Glutamatergic neuron (in vitro differentiated cells): ENCODE measurements at places on chromosomes 6 and 20. TPM values are rescaled to one million over a fixed set of nuclear protein-coding genes. Genes with fewer than 3 reads are reported as not detected.

GRCh38 chr6:38831865-38832264 lies 116.8 kb downstream of the DNAH8 start:
- DNase-seq: no peak

- no peak for DNase-seq
Measured at GRCh38 chr6:70838907-70839285, 118.0 kb downstream of the B3GAT2 start.

DNA sequence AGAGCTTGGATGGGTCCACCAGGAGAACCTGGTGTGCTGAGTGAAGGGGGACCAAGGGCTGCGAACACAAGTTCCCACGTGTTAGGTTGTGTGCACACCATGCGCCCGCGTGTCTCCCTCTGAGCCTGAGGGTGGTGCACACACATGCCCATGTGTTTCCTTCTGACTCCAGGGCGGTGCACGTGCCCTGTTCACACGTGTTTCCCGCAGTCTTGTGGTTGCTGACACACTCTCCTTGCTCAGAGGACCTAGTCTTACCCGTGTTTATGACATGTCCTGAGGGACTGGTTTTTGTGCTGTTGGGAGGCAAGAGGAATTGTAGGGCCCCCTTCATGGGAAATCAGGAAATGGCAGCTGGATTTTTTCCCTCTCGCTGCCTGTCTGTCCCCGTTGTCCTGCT lies 36.3 kb upstream of the PCMTD2 start:
- DNase-seq: no peak

- DNase-seq: no peak
Measured at GRCh38 chr6:116286773-116287358, 7.1 kb upstream of the TSPYL1 start.

DNA sequence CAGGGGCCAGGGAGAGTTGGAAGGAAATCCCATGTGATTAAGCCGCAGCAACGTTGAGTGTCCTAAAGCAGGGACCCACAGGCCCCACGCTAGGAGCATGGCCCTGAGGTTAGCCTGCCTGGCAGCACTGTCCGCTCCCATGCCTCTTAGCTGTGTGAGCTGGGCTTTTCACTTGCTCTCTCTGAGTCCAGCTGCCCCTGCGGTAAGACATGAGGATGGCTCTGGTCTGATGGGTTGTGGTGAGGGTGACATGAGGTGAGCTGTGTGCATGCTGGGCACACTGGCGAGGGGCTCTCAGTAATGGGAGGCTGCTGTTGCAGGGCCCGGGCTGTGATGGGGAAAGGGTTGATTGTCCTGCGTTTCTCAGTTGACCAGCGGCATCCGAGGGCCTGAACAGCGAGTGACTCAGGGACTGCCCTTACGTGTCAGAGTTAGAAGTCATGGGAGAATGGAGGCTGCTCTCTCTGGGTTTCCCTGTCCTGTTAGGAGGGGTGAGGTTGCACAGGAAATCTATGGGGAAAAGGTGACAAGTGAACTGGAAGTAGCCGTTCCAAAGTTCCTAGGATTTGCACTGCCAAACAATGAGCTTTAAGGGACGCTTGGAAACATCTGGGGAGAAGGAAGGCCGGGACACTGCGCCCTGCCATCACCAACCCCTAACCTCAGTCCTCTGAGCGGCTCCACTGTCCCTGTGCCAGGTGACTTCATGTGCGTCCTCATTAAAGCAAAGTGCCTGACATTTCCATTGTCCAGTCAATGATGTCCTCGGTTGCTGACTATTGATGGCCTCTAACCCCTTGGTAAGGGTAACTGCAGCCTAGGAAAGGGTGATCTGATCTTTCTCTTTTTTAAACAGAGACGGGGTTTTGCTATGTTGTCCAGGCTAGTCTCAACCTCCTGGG lies 51.3 kb downstream of the ADNP start:
- DNase-seq: no peak

DNA sequence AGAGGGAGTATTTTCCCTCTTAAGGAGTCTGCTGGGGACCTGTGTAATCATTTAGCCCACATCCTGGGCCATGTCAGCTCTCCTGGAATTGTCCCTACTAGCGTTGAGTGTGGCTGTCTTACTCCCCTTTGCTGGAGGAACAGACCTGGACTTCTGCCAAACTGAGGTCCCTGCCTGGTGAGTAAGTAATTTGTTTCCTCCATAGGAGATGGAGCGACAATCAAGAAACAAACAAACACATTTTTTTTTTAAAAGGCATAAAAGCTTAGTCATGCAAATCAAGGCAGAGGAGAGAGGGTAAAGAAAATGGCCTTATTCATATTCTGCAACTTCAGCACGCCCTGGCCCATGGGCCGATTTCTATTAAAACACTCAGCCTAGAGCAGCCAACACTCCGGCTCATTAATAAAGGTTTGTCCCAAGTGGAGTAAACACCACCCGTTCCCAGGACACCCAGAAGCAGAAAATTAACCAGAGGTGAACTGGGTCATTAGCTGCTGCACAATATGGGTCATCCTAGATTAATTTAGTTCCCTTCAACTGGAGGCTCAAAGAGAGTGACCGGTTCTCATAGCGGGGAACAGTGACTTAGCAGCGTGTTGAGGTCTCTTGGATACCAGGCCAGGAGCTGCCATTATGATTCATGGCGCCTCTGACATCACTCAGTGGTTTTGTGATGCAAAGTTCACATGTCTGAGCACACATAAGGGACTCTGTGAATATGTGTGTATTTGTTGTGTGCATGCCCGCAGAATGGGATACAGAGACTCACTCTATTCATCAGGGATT lies 165.0 kb upstream of the SULF2 start:
- no peak for DNase-seq

DNA sequence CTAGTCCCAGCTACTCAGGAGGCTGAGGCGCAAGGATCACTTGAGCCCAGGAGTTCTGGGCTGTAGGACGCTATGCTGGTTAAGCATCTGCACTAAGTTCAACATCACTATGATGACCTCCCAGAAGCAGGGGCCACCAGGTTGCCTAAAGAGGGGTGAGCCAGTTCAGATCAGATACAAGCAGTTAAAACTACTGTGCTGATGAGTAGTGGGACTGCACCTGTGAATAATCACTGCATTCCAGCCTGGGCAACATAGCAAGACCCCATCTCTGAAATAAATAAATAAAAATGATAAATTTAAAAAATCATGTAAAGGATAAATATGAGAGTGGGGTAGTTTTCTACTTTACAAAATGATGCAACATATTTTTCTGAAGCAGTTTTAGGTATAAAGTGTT lies 106.5 kb downstream of the TMEM170B start:
- DNase-seq: no peak

- DNase-seq: no peak
Measured at GRCh38 chr20:58667975-58668374, 16.9 kb downstream of the STX16 start.

DNA sequence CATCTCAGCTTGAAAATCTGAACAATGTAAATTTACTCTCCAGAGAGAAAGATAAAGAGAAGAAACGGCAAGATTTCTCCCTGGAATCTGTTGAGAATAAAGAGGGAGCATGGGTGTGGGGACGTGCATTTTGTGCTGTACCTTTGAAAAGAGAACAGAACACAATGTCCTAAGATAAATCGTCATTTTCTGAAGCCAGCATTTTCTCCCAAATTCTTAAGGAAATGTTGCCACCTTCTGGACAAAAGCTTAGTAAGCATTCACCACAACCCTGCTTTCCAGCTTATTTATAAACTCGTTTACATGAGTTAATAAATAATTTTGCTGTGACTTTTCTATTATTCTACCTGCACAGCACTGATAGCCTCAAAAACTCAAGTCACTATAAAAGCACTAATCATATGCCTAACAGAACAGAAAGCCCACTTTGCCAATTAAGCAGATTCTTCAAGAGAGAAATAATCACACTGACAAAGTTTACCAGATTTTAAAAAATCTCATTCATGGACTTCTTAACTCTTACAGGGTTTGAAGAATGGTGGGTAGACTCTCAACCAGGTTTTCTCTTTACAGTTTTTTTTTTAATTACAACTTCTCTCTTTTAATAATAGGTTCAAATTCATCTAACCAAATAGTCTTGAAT lies 155.8 kb downstream of the MBOAT1 start:
- no peak for DNase-seq

DNA sequence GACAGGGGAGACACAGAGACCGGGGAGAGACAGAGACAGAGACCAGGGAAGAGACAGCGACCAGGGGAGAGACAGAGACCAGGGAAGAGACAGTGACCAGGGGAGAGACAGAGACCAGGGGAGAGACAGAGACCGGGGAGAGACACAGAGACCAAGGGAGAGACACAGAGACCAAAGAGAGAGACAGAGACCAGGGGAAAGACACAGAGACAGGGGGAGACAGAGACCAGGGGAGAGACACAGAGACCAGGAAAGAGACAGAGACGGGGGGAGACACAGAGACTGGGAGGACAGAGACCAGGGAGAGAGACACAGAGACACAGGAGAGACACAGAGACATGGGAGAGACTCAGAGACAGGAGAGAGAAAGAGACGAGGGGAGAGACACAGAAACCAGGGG lies 43.9 kb downstream of the YTHDF1 start:
- DNase-seq: no peak

DNA sequence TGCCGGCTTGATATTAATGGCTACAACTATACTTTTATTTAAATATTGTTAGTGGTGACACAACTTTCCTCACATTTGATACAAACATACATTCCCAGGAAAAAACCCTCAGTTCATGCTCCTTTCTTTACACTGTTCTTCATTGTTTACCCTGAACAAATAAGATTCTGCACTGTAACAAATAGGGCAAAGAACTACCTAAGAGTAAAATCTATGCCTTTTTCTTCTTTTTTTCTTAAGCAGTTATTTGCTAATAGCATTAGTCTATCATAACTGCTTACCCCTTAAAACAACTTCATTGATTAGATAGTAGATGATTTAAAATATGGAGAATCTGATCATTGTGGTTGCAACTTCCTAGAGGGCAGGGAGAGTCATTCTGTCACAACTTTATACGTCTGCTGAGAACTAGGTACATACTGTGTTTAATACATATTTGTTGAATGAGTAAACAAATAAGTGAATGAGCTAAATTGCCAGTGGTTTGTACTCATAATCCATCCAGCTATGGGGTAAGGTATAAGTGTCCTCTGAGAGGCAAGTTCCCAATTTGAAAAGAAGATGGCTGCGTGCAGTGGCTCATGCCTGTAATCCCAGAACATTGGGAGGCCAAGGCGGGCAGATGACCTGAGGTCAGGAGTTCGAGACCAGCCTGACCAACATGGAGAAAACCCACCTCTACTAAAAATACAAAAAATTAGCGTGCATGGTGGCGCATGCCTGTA lies 161.0 kb downstream of the CDK19 start:
- no peak for DNase-seq

DNA sequence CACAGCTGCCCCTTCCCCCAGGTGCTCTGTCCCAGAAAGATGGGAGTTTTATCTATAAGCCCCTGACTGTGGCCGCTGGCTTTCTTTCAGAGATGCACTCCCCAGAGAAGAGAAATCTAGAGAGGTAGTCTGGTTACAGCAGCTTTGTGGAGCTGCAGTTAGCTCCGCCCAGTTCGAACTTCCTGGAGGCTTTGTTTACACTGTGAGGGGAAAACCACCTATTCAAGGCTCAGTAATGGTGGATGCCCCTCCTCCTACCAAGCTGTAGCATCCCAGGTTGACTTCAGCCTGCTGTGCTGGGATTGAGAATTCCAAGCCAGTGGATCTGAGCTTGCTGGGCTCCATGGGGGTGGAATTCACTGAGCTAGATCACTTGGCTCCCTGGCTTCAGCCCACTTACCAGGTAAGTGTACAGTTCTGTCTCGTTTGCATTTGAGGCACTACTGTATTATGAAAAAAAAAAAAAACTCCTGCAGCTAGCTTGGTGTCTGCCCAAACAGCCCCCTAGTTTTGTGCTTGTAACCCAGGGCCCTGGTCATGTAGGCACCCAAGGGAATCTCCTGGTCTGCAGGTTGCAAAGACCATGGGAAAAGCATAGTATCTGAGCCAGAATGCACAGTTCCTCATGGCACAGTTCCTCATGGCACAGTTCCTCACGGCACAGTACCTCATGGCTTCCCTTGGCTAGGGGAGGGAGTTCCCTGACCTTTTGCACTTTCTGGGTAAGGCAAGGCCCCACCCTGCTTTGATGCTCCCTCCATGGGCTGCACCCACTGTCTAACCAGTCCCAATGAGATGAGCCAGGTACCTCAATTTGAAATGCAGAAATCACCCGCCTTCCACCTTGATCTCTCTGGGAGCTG lies 275.0 kb downstream of the CENPW start:
- no peak for DNase-seq

GPR6 gene
- not detected for total RNA-seq

THBD gene
- not detected for total RNA-seq

POPDC3 gene
- 10.9 TPM for total RNA-seq

HLA-DRB5 gene
- total RNA-seq: not detected
